DMS153 (cell line): ENCODE measurements at places on chromosomes 2 and 18.

DNA sequence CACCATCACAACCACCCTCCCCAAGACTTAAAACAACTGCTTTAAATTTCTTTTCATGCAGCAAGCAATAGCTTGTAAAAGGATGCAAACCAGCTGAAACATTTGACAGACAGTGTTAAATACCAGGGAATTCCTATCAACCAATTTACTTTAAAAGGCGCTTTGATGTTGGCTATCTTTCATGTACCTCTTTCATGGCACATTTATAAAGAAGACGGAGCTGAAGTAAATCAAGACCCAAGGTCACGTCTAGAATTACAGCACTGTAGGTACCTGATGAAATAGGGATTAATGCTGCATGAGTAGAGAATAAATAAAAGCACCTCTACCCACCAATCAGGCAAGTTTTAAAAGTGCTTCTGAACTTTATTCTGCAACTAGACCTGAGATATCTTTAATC lies 78.9 kb downstream of the SRBD1 start:
- DNase-seq = no peak

- DNase-seq = peak; percentile 95
Measured at GRCh38 chr18:73942081-73942625, 205.5 kb downstream of the FBXO15 start.

- no peak for DNase-seq
Measured at GRCh38 chr2:10447300-10447894, 730 bp downstream of the ODC1 start.

- DNase-seq = no peak
Measured at GRCh38 chr2:207141386-207141785, 24.4 kb downstream of the KLF7 start.

DNA sequence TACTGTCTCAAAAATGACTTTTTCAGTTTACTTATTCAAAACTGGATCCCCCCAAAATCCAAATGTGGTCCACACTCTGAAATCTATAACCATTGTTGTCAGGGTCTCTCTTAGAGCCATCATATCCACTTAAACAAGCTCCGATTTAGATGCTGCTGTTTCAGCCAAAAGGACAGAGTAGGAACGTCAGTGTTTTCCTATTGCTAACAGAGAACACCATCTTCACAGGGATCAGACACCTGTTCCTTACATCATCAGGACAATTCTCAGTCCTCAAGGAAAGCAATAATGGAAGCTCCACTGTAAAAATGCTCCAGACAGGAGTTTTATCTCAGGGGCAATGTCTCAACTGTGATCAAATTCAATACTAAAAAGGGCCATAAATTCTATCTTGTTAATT lies 155.4 kb downstream of the STK39 start:
- no peak for DNase-seq

- DNase-seq = no peak
Measured at GRCh38 chr2:152497481-152498052, 162.6 kb downstream of the FMNL2 start.

DNA sequence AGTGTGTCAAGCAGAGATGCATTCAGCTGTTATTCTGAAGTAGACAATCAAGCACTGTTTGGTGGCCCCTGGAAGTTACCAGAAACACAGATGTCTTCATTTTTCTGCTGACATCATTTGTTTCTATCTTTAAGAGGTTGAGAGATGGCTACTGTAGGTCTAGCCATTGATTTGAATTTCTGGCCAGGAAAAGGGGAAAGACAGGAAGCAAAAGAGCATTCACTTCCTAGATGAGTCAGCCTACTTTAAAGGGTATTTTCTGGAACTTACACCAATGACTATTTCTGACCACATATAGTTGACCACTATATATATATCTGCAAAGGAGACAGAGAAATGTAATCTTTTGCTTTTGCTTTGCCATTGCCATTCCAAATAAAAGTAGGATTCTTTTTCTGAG lies 900.1 kb upstream of the SOX11 start:
- no peak for DNase-seq

DNA sequence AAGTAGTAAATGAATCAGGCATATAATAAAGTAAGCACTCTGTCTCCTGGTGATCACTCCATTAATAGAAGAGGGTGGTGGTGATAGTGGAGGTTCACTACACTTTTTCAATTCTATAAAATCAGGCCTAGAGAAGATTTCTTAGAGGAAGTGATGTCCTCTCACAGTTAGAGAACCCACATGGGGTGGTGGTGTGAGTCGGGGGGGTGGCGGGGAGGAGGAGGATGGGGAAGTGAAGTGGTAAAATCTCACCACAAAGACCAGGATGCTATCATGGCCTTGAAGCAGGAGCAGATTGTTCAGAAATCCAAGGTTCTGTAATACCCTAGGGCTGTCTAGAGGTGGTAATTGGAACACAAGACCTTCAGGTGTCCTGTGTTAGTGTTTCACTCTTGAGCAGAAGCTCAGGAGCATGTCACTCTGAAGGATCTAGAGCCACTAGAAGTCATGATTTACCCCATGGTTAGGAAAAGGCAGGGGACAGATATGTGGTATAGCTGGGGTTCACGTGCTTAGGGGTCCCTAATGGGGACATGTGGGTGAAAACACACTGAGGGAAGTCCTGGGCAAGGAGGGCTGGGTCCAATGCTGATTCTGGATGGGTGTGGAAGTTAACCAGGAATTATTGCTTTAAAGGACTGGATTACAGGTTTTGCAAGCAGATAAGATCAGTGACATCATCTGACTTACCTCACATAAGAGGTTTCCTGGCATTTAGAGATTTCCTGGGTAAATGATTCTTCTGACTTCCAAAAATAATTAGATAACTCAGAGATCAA lies 31.0 kb downstream of the RNF125 start:
- DNase-seq = no peak

GRCh38 chr2:168180483-168180882 lies 66.9 kb downstream of the STK39 start:
- peak; percentile 36 for DNase-seq

DNA sequence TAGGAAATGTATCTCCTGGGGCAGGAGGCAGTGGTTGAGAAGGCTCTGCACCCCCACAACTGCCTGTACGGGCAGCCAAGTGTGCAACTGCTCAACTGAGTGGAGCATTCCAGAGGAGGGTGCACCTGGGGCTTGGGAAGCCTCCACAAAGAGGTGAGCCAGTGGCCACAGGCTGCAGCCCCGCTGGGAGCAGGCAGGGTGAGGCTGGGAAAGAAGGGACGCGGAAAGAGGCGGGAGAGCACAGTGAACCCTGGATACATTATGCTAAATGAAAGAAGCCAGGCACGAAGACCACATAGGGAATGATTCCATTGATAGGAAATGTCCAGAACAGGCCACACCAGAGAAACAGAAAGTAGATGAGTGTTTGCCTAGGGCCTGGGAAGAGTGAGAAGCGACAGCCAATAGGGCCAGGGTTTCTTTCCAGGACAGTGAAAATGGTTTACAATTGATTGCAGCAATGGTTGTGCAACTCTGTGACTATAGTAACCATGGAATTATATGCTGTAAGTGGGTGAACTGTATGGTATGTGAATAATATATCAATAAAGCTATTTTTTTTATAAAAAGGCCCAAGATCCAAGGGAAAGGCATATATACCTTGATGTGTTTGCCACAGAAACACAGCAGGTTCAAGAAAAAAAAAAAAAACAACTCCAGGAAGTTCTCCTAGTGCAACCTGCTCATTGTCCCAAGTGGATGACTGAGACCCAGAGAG lies 82.4 kb downstream of the DDX1 start:
- no peak for DNase-seq

GRCh38 chr2:207561386-207562080 lies 31.8 kb downstream of the CREB1 start:
- DNase-seq = no peak

- no peak for DNase-seq
Measured at GRCh38 chr2:54279385-54279784, 23.4 kb upstream of the TSPYL6 start.

- no peak for DNase-seq
Measured at GRCh38 chr2:138615257-138615656, 113.7 kb downstream of the SPOPL start.

DNA sequence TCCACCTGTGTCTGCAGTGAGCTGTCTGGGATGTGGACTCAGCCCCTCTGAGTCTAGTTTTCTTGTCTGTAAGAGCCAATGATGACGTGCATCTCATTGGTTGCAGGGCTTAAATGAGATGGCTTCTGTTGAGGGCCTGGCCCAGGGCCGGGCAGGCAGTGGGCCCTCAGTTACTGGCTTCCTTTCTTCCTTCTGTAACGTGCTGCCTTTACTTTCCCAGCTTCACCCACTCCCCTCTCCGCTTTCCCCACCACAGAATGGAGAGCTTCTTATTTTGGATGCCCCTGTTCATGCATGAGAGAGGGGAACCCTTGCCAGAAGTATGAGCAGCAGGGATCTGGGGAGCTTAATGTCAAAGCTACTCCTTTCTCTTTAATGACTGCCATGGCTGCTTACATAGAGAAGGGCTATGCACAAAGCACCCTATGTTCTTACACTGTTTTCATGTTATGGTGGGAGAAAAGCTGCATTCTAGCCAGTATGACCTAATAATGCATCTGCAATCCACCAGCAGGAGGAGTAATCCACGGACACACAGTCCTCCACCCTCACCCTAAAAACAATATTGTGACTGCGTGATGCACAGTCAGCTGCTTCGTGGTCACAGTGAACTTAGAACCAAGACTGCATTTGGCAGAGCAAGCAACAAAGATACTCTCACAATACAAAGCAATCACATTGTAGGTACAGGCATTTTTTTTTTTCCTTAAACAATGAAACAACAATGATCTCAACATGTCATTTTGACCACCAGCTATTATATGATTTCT lies 37.2 kb downstream of the CREG2 start:
- no peak for DNase-seq

DNA sequence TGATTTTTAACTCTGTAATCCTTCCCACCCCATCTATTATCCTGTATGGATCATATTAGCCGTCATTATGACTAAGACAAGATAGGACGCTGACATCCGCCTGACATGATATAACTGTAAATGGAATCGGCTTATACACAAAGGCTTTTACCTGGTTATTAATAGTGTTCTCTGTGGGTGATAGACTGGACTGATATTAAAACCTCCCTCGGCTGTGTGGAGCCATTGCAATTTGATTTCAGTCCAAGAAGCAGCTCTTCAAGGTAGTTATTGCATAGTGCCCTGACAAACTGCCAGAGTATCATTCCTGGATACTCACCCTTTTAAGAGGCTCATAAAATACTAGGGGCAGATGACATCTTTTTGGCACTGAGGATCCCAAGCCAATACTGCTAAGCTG lies 226.1 kb upstream of the HNRNPA3 start:
- DNase-seq = no peak

DNA sequence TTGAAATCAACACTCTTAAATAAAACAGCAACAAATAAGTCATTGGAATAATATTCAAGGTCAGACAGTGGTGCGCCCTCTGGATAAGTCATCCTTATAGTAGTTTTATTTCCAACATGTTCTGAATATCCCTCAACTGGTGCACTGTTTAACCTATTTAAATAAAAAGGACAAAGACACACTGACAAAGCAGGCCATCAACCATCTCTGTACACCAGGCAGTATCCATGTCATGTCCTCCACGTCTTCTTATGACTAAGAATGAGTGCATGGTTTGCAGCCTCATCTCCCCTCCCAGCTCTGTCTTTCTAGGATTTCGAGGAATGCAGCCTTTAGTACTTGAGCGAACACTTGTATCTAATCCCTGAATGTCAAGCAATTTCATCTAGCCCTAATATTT lies 42.4 kb downstream of the ST3GAL5 start:
- no peak for DNase-seq

DNA sequence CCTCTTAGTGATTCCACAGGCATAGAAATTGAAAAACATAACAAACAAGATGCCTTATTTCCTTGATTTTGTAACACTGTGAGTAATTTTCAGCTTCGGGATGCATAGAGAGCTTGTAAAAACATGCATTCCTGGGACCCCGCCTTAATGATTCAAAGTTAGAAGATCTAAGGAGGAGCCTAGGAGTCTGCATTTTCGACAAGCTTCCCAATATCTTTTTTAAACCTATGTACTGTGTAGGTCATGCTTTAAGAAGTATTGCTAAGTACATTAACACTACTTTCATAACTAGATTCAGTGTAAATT lies 109.8 kb upstream of the ZNF516 start:
- DNase-seq = no peak

DNA sequence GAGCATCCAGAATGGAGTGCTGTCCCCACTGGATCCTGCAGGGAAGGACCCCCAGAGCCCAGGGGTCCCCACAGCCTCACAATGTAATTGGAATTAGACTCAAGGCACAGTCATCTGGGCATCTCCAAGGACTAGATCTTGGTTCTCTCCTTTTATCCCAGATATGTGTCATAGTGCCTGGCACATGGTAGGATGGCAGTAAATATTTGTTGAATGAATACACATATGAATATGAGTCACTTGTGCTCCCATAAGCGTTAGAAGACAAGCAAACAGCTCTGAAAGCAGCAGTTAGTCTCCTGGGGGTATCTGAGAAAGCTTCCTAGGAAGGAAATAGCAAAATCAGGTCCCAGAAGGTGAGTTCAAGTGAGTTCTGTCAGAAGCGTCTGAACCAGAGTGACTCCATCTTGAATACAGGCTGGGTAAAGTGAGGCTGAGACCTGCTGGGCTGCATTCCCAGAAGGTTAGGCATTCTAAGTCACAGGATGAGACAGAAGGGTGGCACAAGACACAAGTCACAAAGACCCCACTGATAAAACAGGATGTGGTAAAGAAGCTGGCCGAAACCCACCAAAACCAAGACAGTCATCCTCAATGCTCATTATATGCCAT lies 234.1 kb upstream of the ID2 start:
- DNase-seq = no peak

DNA sequence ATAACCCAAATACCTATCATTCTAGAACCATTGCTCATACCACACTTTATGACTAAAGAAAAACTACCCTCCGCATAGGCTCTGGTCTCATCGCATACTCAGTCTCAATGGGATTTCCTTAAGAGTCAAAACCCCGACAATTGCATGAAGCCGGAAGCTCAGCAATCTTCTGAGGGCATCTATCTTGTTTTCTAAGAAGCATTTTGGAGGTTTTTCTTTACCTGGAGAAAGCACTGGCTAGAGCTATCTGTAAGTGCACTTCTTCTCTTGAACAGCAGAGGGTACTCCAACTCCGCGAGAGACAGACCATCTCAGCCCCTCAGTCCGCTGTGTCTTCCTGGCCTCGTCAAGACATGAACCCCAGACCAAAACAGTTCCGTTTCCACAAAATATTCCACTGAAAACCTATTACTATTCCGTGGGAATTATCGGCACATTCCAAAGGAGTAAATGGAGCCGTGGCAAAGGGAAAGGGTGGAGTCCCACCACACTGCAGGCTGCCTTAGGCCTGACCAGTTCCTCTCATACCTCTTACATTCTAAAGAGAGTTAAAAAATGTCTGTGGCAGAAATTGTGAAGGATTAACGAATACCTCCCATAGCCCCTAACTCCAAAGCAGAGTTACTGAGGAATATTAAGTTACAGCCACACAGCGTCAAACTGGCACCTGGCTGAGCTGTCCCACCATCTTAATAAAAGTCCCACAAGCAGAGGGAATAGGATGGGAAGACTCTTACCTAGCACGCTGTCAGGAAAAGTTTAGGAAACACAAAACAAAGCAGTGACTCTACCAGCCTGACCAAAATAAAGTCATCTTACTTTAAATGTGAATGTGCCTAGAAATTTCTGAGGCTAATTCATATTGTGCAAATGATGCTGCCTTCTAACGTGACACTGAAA lies 325.6 kb upstream of the VRK2 start:
- DNase-seq = no peak
